Right renal cortex interstitium (tissue), 3 donors: ENCODE measurements at places on chromosomes 13 and 19. TPM values are rescaled to one million over a fixed set of nuclear protein-coding genes. Genes with fewer than 3 reads are reported as not detected.

KLF1 gene
- 0.39 TPM for polyA plus RNA-seq

CDX2 gene
- not detected for polyA plus RNA-seq

VSIG10L gene
- polyA plus RNA-seq: 4.4 TPM

PTH2 gene
- not detected for polyA plus RNA-seq

DNA sequence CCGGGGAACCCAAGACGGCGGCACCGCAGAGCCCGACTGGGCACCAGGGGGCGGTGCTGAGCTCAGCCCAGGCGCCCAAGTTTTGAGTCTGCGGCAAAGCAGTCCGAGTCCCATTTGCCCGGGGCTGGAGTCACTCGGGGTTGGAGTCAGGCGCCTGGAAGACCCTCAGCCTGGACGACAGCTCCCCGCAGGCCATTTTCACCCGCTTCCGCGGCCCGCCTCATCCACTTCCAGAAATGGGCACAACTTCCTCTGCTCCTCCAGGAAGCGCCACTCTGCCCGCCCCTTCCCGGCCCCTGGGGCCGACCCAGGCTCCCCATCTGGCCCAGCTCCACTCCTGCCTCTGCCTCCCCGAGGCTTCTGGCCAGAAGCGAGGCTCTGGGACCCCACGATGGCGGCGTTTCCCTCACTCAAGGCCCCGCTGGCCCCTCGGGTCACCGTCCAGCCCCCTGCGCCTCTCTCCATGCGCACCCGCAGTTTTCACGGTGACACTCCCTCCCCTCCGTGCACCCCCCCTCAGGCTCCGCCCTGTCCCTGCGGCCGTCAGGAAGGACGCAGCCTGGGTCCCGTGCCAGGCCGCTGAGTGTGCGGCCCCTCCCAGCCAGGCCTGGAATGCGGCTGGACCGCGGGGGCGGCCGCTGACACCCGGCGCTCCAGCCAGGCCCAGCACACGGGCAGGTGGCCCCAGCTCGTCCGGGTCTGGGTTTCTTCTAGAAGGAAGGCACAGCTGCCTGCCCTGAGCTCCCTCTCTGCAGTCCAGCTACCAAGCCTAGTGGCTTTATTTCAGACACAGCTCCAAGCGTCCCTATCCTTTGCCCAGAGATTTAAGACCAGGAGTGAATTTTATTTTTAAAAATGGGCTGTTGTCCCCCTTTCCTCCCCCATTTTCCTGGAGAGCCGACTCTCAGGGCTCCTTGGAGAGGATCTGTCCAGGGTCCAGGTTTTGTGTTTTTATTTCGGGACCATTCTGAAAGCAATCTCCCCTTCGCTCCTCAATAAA, 4.7 kb downstream of the SERTAD1 start:
- DNase-seq: no peak

DNA sequence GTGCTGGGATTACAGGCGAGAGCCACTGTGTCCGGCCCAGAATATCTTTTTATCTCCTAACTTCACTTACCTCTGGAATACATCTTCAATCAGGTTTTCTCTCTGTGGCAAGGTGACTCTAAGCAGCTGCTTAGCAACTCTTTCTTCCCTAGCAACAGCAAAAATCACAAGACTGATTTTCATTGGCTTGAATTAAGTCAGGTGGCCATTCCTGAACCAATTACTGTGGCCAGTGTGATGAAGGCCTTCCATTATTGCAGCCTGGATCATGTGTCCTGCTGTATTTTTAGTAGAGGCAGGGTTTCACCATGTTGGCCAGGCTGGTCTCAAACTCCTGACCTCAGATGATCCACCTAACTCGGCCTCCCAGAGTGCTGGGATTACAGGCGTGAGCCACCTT, 9.0 kb upstream of the LTBP4 start:
- DNase-seq: no peak

GRCh38 chr19:5066768-5067167, 97.9 kb downstream of the KDM4B start:
- no peak for DNase-seq

DNA sequence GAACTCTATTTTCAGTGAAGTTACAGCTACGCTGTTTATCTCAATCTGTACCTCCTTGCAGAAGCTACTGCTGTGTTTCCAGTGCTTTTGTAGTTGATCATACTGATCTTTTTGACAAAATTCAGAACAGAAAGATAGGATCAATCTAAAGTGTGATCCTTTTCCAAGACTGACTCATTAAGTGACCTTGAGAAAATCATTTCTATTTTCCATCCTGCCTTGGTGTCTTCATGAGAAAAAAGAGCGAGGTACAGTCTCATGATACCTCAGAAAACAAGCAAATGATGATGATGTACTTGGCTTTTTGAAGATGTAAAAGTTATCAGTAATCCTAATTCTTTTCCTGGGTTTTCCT, 46.0 kb upstream of the GPR183 start:
- no peak for DNase-seq

- no peak for DNase-seq
Measured at GRCh38 chr19:44055870-44056269, 4.0 kb downstream of the ZNF223 start.
